ENCODE measurements at places on chromosomes 2 and 18.
A peak's percentile ranks its signal among the peaks of the same experiment; 100 is the strongest.

DNA sequence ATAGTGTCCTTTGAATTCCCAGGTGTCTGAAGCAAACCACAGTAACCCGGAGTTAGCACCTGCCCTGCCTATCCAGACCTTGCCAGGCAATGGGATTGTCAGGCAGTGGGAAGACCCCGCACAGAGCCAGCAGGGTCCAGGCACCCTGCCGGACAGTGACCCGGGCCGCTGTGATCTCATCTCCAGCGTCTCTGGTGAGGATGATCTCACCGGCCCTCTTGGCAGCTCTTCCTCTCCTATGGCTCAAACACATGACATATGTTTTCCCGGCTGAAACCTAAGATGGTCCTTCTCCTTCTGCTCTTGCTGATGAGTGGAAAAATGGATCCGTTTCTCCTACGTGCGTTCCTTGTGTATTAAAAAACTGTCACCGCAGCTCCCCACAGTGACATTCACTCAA, 75.1 kb downstream of the ACOXL start:
- no peak for DNase-seq

DNA sequence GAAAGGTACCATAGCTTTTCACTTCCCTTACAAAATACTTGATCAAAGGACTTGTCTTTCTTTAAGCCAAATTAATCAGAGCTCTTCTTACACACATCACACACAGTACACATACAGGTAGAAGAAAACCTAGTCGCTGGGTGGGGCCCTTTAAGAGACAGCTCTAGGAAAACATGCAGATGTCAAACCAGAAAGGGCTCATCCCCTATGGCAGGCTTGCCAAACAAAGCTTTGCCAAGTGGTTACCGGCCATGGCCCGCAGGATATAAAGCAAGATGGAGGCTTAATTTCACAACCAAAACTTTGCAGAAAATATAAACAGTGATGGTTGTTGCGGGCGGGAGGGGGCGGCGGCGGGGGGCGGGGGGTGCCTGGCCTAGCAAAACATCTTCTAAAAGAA, 2156.0 kb upstream of the PIK3C3 start:
- DNase-seq, result no peak

- no peak for DNase-seq
Observed at GRCh38 chr18:8333961-8334360, 275.3 kb upstream of the RAB12 start.

GRCh38 chr18:11728249-11728648, 39.2 kb downstream of the GNAL start:
- no peak for DNase-seq

DNA sequence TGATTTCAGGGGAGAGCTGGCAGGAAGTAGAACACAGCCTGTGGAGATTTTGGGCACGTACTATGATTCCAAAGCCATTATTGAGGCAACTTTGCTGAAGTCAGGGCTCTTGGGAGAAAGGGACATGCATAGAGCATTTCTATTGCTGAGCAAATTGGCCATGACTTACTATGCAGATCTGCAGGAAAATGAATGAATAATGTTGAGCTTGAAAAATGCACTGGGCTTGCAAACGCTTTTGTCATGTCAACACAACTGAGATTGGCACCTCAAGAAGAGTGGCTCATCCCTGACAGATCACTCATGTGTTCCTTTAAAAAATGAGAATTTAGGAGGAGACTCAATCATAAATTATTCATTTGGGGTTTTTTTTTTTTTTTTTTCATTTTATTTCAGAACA, 230.5 kb downstream of the MBD2 start:
- DNase-seq, result no peak

DNA sequence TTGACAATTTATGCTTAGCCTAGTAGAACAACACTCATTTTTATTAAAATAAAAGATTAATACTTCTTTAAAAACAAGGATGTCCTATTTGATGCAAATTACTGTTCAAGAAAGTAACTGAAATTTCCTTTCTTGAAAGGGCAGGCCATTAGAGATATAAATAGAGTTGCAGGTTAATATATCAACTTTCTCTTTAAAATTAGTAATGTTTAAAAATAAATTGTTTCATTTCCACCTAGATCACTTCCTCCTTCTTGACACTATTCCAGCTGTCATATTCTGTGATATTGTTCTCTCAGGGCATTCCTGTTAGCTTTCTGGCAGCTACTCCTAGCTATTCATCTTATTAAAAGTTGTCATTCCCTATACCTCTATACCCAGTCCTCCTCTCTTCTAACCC, 357.9 kb upstream of the NRP2 start:
- no peak for DNase-seq

DNA sequence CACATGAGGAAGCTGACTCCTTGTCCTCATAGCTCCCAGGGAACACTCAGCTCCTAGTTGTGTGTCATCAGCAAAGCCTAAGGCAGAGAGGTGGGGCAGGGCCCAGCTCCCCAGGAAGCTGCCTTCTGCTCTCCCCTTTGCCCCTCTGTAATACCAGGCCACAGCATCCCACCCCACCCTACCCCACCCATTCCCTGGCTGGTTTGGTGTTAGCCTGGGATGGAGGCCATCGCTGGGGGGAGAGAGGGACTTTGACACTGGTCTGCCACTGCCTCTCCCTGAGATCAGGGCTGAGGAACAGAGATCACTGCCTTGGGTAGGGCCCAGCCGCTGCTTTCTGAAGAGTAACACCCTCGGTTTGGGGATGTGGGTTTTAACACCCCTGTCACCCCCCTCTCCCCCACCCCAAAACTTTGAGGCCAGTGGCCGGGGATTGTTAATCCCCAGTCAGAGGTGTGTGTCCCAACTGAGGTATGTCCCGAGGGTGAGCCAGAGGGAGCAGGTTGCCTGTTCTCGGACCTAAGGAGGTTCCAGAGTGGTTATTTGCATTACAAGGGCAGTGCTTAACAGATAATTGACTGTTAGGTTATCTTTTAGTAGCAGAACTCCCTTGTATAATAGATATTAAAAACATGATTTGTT, 41.4 kb downstream of the TET3 start:
- DNase-seq, result no peak

- DNase-seq, result no peak
Observed at GRCh38 chr18:62282188-62282629, 42.9 kb upstream of the TNFRSF11A start.

DNA sequence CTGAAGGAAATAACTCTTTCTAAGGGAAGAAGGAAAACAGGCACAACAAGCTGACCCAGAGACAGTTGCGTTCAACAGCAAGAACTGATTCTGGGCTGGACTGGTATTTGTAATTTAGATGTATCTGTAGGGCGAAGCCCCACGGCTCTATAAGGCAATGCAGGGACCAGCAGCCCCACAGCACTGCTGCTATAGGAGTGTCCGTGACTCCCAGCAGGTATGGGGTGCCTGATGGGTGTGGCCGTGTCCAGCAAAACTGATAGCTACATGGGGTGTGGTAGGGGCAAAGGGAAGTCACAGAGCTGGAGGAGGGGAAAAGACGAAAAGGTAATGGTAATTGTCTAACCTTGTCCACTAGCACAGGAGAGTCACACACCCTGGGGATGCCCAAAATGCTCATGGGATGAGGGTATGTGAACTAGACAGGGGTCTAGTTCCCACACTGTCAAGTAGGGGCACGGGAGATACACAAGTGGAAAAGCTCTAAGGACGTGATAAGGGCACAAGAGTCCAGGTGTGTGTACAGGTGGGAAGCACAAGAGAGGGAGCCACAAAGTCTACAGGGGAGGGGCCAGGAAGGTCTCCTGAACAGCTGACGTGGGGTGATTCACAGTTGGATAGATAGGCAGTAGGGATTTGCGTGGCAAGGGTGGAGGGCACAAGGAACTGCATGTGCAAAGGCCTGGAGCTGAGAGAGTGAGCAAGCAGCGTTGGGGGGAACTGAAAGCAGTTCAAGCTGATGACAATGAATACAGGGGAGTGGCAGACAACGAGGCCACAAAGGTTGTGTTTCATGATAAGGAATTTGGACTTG, 48.5 kb upstream of the ASPRV1 start:
- DNase-seq, result no peak

DNA sequence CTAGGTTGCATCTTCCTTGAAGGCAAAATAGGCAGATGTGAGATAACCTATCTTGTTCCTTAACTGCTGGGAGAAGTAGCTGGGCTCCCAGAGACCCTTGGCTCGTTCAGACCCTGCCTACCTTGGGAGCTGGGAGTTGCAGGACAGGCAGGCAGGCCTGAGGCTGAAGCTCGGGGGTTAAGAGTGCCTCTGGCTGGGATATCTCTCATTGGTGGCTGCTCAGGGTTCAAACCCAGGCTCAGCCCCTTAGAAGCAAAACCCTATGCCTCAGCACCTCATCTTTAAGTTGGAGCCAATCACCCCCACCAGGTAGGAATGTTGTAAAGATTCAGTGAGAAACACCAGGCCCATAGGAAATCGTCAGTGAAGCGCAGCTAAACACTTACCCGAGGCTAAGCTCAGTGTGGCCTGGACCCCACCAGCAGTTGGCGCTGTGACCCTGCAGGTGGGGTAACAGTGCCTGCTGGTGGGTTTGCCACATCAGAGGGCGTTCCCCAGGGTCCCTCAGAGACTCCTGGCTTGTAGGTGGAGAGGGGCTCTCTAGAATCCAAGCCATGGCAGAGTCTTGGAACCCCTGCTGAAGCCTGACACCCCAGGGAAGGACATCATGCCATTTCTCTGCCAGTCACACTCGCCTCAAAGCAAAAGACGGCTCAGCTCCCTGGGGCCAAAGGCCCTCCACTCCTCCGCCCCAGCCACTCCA, 54.6 kb upstream of the GPR17 start:
- DNase-seq, result peak; percentile 61

- no peak for DNase-seq
Observed at GRCh38 chr2:216768908-216769411, 73.6 kb upstream of the IGFBP5 start.

DNA sequence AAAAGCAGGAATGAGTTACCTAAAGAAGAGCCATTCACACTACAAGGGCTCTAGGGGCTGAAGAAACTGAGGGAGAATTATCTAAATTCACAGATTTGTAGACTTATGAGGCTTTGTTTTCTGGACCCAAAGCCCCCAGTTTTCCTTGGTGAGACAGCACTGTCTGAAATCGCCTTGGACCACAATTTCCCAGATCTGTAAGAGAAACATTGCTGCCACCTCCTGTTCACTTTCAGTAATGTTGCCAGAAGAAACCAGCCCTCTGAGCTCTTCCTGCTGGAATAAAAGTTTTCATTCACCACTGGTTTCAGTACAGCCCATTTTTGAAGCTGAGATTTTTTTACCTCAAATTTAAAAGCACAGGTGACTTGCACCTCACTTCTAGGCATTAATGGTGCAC, 169.2 kb downstream of the CDH20 start:
- no peak for DNase-seq

DNA sequence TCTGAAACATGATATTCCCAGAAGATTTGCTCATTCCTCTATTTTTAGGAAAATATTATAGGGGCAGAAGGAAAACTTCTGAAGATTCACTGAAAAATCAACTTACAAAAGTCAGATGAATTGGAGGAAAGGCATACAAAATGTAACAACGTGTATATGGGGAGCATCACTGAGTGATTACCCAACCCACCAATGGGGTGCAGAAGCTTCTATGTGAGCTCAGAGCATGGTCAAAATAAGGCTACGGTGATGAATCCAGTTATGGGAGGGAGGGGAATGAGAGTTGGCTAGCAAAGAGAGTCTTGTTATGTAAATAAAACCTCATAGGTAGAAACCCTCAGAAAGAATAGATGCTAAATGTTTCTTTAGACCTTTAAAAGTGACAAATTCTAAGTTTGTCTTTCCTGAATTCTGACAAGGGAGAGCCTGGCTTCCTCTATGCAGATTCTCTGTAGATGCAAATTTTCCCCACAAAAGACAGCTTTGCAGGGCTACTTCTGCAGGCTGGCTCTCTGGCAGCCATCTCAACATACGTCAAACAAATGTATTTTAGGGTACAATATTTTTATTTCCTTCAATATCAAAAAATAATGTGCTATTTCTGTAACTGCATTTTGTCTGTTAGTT, 171.4 kb upstream of the NDUFV2 start:
- DNase-seq, result no peak

GRCh38 chr2:70799706-70800105, 9.3 kb upstream of the FIGLA start:
- no peak for DNase-seq

DNA sequence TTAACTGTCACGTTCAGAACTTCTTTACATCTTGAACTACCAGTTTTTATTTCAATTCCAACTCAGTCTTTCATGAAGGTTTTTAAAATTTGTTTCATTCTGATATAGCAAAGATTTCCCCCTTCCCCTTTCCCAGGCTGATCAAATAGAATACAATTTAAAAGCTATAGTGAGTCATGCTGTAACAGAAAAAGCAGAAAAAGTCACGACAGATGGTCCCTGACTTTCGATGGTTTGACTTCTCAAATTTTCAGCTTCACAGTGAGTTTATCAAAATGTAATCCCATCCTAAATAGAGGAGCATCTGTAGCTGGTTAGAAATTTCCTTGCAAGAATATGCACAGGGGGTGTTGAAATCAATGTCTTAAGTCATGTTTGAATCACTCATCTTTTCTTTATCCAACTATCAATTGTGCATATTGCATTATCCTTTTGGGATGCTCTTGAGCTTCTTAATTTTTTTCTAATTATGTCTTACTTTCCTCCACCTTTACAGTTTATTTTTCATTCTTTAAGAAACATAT, 500.3 kb downstream of the LRP1B start:
- no peak for DNase-seq

GRCh38 chr2:203191961-203192360, 46.9 kb upstream of the CYP20A1 start:
- no peak for DNase-seq

DNA sequence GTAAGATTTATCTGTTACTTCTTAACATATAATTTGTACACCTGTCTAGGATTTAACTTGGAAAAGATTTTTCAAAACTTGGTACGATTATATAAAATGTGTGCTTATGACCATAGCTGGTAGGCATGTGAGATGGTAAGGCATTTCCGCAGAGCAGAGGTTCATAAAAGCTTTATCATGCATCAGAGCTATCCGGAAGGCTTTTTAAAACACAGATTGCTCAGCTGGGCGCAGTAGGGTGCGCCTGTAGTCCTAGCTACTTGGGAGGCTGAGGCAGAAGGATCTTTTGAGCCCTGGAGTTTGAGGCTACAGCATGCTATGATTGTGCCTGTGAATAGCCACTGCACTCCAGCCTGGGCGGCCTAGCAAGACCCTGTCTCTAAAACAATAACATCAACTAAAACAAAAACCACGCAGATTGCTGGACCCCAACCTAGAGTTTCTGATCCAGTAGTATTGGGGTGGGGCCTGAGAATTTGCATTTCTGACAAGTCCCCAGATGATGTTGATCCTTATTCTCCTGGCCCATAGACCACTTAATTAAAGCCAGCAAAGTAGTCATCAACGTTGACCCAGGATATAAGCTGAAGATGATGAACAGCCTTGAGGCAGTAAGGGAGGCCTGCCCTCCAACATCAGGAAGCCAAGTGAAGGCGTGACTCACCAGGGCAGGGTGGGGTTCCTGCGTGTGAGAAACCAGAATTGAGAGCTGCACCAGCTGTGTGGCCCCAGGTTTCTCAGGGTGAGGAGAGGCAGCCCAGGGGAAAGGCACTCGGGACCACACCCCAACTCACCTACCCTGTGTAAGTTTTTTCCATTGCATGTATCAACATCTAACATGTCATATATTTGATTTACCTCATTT, 21.6 kb upstream of the SLC20A1 start:
- DNase-seq, result peak; percentile 55
